Brain (organoid and tissue), 16 donors: ENCODE measurements at places on chromosomes 7 and 10.

DNA sequence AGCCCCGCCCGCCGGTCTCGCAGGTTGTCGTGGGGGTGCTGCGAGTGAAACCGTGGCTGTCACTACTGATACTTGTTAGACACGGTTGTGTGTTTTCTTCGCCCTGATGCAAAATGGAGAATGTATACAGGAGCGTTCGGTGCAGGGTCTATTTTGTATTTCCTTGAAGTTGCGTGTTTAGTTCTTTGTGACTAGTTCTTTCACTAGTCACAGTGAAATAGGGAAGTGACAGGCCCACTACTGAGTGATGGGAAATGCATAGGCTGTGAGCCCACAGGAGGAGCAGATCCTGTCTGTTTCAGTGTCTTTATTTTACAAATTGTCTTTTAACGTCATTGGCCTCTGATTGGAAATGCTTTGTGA, 675 bp downstream of the ABRAXAS2 start:
- DNase-seq: peak; percentile 21

DNA sequence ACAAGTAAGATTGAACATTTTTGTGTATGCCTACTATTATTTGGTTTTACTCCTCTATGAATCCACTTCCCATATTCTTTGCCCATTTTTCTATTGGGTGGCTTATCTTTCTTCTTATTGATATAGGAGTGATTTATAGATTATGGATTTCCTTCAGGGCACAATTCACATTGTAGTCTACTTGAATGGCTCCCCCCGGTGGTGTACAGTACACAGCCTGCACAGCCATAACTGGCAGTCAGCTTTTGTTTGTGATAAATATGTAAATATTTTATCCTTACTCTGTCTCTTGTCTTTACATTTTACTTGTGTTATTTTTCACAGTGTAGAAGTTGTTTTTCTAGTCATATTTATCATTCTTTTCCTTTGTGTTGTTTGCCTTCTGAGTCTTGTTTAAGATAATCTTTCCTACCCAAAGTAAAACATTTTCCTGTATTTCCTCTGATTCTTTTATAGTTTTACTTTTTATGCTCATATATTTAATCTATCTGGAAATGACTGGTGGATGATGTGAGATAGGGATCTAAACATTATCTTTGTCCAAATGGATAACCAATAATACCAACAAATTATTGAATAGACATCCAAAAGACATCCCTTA, 23.9 kb upstream of the CALD1 start:
- peak; percentile 4 for DNase-seq

DNA sequence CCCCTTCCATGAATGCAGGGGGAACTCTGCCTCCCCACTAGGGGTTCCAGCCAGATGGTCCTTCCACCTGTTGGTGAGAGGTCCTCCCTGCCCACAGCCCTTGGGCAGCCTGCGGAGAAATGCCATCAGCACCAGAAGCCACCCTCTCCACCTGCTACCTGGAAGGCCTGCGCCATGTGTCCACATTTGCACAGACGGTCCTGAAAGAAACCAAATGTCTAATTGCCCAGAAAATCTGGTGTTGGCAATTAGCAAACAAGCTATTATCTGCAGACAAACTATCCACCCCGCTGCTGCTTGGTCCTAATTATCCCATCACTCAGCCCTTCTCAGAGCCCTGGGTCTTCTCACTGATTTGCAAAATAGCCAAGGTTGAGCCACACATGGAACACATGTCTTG, 32.3 kb downstream of the HSPA12A start:
- peak; percentile 65 for DNase-seq

- no peak for DNase-seq
These were observed 53.4 kb downstream of the TSPAN15 start for GRCh38 chr10:69504576-69505250.

DNA sequence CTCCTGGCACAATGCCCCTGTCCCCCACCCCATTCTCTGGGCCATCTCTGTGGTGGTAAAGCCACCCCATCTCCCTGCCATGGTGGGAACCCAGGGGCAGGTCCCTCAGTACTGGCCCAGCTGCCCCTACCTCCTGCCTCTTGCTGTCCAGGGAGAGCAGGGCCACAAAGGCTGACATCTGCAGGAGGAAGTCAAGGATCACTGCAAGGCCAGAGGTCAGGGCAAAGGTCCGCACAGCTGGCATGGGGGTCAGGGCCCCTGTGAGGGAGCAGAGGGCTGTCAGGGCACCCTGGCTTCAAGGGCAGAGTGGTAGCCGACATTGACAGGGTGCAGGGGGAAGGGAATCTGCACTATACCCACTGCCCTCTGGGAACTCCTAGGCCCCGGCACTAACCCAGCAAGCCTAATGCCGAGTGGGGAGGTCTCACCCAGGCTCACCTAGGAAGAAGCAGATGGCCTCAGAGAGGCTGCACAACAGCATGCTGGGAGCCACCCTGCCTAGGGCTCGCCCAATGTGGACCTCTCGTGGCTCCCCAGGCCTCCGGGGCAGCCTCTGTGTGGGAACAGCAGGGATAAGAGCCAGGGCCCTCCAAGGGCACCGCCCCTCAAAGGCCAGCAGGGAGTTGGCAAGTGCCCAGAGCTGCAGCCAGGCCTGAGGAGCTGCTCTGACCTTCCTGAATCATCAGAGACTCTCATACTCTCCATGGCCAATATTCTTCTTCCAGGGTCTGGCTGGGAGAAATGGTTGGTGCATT, 7.7 kb downstream of the NPC1L1 start:
- no peak for DNase-seq

DNA sequence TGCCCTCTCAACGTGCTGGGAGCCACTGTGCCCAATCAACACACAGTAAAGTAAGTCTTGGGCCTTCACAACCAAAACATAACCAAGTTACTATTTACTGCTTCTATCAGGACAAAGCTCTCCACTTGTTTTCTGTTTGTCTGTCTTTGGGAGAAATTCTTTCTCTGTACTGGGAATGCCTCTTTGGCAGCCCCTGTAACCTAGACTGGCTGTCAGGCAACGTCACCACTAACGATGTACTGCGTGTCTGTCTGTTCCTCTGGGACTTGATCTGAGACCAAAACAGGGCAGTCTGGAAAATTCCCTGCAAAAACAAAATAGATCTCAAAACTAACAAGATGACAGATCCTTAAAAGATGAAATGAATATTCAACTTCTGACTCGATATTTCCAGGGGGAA, 113.0 kb downstream of the SMURF1 start:
- peak; percentile 25 for DNase-seq

GRCh38 chr10:130545122-130545521, 408.9 kb downstream of the GLRX3 start:
- peak; percentile 43 for DNase-seq

DNA sequence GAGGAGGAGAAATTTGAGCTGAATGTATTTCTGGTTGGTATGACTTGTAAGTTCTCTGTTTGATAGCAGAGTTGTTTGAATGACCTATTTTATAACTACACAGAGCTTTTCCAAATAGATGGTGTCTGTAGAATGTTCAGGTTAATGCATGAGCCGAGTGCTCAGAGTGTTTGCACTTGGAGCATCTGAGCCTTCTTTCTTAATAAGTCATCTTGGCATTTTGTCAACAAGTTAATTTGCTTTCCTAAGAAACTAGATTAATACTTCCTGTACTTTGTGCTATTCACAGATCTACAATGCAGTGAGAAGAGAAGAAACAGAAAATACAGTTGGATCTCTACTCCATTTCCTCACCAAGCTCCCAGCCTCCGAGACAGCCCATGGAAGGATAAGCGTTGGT, 138.2 kb downstream of the PLCE1 start:
- DNase-seq: peak; percentile 9

DNA sequence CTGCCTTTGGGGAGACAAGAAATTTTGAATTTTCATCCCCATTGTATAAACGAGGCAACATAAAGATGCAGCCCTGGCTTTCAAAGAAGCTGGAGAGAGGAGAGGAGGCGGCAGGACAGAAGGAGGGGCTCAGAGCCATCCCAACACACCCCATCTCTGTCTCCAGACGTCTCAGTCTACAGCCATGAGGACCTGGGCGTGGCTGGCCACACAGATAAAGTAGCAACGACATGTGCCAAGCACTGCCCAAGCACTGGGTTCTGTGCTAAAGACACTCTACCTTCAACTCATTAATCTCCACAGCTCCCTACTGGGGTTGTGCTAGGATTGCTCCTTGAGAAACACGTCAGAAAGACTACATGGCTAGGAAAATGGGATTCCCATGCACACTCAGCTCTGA, 65.2 kb downstream of the DLG5 start:
- DNase-seq: no peak

GRCh38 chr10:5679606-5680005, 5.0 kb upstream of the TASOR2 start:
- no peak for DNase-seq

DNA sequence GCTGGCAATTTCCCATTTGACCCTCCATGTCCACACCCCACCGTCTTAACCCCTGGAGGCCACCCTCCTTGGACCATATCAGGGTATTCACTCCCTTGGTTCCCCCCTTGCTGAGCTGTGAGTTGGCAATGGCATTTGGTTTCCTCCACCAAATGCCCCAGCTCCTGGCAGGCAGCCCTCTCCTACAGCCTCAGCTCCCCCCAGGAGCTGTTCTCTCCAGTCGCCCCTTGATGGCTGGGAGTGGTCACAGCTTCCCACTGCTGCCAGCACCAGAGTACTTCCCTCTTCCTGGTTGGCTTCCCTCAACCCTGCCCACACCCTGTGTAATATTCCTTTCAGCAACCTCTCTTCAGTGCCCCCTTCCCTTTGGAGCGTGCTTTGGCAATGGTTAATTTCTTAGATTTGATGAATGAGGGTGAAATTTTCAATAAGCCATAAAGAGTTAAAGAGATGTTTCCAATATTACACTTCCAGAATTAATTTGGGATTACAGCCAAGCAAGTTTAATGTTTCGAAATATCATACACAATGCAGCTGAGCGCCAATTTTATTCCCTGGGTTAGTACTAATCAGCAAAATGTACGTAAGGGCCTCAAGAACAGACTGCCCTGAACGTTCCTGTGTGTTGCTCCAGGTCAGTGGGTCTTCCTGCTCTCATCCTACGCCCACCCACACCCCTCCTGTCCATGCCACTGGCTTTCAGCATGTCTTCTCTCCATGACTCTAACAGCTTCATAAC, 207.1 kb upstream of the NFE2L3 start:
- DNase-seq: no peak

GRCh38 chr10:128373831-128374230, 247.6 kb upstream of the MKI67 start:
- DNase-seq: no peak

DNA sequence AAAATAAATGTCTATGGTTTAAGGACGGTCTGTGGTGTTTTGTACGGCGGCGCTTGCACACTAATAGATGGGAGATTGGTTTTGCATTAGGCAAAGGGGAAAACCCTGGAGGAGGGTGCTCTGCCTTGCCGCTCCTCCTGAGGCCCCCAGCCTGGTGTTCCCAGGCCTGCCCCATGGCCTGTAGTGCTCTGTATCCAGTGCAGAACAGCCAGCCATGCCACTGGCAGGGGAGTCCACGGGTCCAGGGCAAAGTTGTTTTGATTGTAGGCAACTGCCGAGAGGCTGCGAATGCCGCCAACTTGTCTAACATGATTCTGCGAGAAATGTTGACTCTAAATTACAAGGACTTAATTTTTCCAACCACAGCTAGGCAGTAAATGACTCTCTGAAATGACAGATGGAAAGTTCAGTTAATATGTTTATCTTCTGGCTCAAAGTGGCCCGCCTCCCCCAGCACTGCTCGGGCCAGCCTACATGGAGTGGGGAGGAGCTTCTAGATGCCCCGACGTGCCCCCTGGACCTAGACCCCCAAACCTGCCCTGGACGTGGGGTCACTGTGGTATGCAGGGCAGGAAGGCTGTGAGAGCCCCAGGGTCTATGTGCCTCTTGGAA, 104.6 kb upstream of the GDF10 start:
- DNase-seq: no peak

DNA sequence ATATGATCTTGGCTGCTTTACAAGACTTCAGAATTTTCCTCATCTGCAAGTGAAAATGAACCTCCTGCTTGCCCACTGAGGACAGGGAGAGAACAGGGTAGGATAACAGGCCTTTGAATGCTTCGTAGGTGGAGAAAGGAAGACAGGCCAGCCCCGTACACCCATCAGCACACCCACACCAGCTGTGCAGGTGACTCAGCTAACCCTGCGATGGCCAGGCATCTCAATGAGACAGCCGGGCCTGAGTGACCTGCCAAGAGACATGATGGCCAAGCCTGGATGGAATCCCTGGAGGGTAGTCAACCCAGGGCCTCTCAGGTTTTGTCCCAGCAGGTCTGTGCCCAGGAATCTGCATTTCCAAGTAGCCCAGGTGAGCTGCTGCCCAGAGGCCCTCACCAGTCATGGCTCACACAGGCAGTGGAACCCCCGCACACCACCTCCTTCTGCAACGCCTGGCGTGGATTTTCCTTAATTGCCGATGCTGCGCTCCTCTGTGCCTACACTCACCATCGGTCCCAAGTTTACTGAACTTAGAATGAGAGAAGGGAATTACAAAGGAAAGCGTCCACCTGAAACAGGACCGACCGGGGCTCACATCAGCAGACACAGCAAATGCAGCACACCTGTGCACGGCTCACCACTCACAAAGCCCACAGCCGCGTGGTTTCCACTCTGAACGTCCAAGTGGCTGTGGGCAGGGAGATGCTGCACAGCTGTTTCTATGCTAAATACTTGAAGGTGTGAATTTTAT, 163.7 kb downstream of the DIP2C start:
- DNase-seq: no peak

DNA sequence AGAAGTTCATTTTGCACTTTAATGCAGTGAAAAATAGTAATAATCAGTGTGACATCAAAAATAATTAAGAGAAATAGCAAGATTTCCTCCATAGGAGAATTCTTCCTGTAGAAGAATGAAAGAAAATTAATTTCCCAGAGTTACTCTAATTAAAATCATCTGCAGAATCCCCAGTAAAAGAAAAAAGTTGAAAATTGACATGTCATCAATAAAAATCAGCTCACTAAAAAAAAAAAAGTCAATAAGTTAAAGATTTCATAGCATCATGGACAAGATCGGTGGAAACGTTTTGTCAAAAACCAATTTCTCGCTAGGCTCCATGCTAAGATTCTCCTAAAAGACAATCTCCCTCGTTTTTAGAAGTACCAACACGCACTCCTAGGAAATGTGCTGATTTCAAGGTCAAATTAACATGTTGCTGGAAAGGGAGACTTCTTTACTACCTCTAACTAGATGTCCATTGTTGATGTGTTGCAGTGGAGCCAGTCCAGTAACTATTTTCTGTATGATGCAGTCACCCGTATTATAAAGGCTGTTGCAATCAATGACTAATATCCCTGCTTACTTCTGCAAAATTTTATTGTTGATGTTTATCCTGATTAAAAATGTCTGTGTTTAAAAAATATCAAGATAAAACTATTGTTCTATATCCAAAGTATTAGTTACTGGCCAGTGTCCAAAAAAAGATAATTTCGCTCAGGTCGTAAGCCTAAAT, 591.9 kb upstream of the MGMT start:
- no peak for DNase-seq

DNA sequence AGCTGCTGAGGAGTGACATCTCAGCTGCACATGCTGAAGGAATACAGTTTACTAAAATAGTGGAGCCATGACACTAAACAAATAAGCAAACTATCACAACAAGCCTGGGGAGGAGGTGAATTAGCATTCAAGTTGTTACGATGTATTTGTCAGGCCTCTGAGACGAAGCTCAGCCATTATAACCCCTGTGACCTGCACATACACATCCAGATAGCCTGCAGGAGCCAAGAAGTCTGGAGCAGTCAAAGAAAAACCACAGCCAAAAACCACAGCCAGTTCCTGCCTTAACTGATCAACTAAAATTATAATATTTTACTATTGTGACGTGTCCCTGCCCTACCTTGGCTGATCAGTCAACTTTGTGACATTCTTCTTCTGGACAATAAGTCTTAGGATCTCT, 68.6 kb downstream of the NSUN6 start:
- DNase-seq: no peak

GRCh38 chr10:101624526-101625102, 36.5 kb downstream of the DPCD start:
- DNase-seq: no peak

- DNase-seq: peak; percentile 0
These were observed 1.6 kb downstream of the FAM24A start for GRCh38 chr10:122911889-122912484.
